Myocyte (in vitro differentiated cells): ENCODE measurements at places on chromosomes 13 and 19.

GRCh38 chr19:15452111-15453047 is 2.6 kb upstream of the WIZ start:
- peak; percentile 97 for DNase-seq

- peak; percentile 91 for DNase-seq
Observed at GRCh38 chr13:101529422-101529821, 76.9 kb downstream of the ITGBL1 start.

DNA sequence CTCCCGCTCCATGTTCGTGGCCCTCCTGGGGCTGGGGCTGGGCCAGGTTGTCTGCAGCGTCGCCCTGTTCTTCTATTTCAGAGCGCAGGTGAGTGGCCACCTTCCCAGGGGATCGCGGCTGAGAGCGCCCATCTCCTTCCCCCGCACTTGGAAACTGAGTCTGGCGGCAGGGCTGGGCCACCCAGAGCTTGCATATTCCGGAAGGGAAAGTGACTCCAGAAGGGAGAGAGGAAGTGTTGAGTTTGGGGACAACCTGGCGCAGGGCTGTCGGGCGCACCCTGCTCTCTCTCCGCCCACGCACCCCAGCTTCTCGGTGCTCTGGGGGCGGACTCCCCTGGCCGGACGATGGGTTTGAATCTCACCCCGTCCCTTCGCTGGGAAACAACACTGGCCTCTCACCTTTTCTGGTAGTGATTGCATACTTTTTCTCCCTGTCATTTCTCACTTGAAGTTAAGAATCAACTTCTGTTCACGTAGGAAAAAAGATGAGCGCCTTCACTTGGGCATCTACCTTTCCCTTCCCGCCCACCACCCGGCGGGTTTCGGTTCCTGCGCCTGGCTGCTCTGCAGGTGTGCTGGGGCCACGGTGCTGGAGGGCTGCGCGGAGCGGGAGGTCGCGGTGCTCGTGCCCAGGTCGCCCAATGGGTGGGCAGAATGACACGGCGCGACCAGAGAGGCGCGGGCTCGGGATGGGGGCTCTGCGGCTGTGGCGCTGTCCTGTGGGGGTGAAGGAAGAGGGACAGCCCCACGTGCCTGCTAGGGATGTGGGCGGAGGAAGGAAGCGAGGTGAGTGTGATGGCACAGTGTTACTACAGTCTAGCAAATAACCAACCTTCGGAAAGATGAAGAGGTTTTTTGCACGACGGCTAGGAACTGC is 721 bp downstream of the TNFSF11 start:
- DNase-seq = no peak

GRCh38 chr19:21593934-21594820 is 88.8 kb downstream of the ZNF429 start:
- DNase-seq = no peak

- DNase-seq = no peak
Observed at GRCh38 chr13:78036841-78037240, 118.2 kb upstream of the EDNRB start.

- DNase-seq = no peak
Observed at GRCh38 chr13:73934215-73934641, 200.0 kb downstream of the KLF12 start.

DNA sequence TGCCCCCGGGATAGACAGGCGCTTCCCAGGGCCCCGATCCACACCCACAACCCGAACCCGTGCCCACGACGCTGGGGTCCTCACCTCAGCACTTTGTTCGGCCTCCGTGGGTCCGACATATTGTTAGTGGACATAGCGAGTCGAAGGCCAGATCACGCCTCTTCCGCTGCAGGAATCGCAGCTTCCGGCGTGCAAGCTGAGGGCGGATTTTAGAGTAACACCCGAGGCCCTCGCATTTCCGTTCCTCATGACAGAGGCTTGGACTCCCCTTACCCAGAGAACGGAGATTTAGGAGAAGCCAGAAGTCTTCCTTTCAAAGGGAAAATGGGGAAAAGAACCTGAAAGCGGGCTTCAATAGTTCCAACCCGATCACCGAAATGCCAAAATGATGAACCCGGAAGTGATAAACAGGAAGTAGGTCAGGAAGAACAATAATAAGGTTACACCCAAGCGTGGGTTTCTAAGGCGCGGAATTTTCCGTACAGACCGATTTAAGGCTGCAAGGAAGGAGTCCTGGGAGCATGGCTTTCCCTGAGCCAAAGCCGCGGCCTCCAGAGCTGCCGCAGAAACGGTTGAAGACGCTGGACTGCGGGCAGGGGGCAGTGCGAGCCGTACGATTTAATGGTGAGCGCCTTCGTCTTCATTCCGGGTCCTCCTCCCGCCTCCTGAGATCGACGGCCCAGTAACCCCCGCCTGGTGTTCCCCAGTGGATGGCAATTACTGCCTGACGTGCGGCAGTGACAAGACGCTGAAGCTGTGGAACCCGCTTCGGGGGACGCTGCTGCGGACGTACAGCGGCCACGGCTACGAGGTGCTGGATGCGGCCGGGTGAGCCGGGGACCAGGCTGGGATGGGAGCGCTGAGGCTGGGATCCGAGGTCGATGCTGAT is 2.9 kb downstream of the WDR83 start:
- DNase-seq = peak; percentile 87

- DNase-seq = no peak
Observed at GRCh38 chr13:98385606-98386005, 191.3 kb downstream of the STK24 start.

DNA sequence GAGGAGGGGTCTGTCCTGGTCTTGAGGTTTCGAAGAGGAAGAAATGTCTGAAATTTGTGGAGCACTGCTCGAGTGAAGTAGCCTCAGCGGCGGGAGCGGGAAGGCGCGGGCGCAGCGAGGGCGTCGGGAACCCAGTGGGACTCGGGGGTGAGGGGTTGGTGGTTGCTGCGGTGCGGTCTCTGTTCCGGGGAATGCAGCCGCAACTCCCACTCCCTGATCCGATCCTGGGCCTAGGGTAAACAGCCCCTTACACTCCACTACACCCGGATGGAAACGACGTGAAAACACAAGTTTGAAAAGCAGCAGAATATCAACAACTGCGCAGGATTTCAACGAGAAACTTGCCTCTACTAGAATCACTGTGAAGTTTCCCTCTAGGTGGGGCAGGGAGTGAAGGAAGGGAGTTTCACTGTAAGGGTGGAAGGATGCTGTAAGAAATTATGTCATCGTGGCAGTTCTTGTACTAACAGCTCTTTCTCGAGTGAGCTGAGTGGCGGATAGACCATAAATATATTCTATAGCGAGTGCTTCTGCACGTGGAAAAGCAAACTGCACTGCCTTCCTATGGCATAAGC is 2.0 kb upstream of the KLF12 start:
- peak; percentile 64 for DNase-seq

DNA sequence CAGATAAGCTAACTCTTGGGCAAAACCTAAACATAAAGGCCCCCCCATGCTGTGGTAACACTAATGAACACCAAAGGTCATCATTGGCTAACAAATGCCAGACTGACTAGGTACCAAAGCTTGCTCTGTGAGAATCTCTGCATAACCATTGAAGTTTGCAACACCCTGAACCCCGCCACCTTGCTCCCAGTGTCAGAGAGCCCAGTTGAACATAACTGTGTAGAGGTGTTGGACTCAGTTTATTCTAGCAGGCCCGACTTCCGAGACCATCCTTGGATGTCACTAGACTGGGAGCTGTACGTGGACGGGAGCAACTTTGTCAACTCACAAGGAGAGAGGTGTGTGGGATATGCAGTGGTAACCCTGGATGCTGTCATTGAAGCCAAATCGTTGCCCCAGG is 602.2 kb downstream of the UQCRFS1 start:
- no peak for DNase-seq

- DNase-seq = peak; percentile 54
Observed at GRCh38 chr19:33293255-33294057, 8.9 kb downstream of the CEBPA start.

- peak; percentile 55 for DNase-seq
Observed at GRCh38 chr13:26952551-26953143, 192.1 kb upstream of the GPR12 start.

- no peak for DNase-seq
Observed at GRCh38 chr19:51318687-51319648, 7.5 kb downstream of the IGLON5 start.

DNA sequence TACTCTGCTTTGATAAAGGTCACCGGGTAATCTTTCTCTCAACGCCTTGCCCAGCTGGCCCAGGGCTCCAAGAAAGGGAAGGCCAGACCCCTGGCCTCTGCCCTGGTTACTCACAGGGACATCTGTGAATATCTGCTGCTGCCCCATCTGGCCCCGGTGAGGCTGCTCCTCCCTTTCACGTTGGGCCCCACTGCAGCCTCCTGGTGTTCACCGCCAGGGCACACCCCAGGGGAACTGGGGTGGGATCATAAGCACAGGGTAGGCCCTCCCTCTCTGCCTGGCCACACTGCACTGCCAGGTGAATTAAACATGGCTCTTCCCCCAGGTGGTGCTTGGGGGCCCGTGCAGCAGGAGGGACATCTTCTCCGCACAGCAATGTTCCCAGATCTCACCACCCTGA is 12.7 kb downstream of the LAIR1 start:
- DNase-seq = no peak

DNA sequence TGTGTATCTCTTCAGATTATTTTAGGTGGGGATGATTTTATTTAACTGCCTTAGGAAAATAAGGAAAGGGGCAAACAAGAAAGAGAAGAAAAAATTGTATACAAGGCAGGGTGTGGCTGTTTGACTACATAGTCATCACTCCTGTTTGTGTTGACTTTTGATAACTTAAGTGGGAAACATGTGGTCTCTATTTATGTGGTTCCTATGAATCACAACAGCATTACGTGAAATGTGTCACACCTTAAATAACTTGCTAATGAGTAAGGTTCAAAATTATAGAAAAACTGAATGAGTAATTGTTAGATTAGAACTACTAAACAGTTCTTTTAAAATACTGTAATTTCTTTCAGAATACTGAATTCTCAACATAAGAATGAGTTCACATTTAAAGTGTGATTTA is 69.3 kb downstream of the LMO7 start:
- DNase-seq = peak; percentile 54

- no peak for DNase-seq
Observed at GRCh38 chr19:16571822-16572331, 338 bp downstream of the SLC35E1 start.

- no peak for DNase-seq
Observed at GRCh38 chr13:40341501-40341900, 324.9 kb downstream of the FOXO1 start.

GRCh38 chr13:40433577-40433976 is 232.9 kb downstream of the FOXO1 start:
- DNase-seq = no peak

- no peak for DNase-seq
Observed at GRCh38 chr13:64718116-64718515, 2512.0 kb downstream of the PCDH9 start.

DNA sequence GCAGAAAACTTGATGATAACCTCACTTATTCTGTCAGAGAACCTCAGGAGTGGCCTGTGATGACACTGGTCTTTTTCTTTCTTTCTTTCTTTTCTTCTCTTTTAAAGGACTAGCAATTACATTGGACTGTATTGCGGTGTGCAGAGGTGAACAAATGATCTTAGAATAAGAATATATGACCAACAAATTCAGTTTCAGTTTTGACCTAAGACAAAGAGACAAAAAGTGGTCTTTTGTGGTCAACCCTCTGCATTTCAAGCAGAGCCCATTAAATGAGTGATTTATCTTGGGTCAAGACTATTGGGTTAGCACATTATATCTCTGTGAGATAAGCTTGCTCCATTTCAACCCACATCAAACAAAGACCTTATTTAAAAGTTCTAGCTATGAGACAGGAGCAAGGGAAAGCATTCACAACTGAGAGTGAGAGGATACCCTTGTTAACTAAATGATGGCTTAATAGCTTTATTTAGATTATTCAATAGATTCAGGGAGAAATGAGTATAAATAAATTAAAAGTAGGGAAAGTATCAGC is 644.4 kb downstream of the PCDH9 start:
- no peak for DNase-seq

DNA sequence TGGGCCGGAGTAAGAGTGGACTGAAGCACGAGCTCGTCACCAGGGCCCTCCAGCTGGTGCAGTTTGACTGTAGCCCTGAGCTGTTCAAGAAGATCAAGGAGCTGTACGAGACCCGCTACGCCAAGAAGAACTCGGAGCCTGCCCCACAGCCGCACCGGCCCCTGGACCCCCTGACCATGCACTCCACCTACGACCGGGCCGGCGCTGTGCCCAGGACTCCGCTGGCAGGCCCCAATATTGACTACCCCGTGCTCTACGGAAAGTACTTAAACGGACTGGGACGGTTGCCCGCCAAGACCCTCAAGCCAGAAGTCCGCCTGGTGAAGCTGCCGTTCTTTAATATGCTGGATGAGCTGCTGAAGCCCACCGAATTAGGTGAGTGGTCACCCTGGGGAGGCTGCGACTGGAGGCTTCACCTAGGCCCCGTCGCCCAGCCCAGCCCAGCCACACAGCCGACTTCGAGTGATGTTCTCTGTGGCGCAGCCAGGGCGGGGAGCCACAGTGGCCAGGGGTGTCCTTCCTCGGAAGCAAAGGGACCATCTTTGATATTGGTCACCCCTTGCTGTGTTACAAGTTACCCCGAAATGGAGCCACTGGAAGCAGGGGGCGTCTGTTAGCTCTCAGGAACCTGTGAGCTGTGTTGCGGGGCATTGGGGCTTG is 5.6 kb downstream of the PIAS4 start:
- no peak for DNase-seq

- no peak for DNase-seq
Observed at GRCh38 chr19:19528721-19529490, at the start of gene YJEFN3. Gene YJEFN3, plus strand, starts transcription at chr19:19528911. Its CDS starts 22 bp downstream, at chr19:19528933.

DNA sequence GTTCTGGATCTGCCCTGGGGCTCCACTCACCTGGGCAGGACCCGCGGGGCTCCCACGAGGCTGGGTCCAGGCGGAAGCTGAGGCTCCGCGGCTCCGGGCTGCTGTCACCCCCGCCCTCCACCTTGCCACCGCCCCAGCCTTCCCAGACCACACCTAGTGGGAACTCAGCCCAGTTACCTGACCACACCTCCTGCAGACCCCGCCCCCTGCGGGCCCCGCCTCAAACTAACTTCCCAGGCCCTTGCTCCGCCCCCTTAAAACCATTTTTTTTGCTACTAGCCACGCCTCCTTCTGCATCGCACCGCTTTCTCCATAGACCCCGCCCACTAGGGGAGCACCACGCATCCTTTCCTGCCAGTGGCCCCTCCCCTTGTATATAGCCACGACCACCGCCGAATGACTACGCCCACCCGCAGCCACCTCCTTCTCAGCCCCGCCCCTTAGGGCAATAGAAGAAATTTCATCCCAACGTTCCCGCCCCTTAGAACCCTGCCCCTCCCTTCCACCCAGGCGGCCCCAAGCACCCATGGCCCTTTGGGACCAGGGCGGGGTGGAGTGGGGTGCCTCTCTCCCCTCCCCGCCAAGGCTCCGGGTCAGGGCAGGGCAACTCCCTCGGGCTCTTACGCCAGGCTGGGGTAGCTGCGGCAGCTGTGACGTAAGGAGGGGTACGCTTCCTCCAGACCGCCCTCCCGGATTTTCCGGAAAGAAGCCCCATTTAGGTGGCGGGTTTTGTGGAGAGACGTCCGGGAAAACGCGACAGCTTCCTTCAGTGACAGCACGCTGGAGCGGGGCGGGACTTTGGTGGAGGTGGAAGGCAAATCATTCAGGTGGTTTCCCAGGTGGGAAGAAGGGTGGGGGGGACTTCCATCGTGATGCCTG is at the start of gene SH2D3A:
Gene SH2D3A (minus strand): TSS at position 79 of the 879 bp plus-strand sequence. CDS start 3,687 bp downstream, outside the sequence.
- no peak for DNase-seq

- peak; percentile 27 for DNase-seq
Observed at GRCh38 chr19:14031719-14032480, at the start of gene IL27RA. Gene IL27RA, plus strand, starts transcription at chr19:14031762. Its CDS starts 111 bp downstream, at chr19:14031873.

GRCh38 chr13:26184791-26185250 is 37.3 kb downstream of the RNF6 start:
- DNase-seq = peak; percentile 71
